ENCODE measurements at places on chromosomes 7 and 10.

- no peak for DNase-seq
Observed at GRCh38 chr7:2730846-2731770, 43.1 kb downstream of the AMZ1 start.

GRCh38 chr7:33351709-33352108 is 222.3 kb downstream of the BBS9 start:
- DNase-seq: no peak

GRCh38 chr7:102318482-102318971 is 31.9 kb downstream of the SH2B2 start:
- DNase-seq: no peak

DNA sequence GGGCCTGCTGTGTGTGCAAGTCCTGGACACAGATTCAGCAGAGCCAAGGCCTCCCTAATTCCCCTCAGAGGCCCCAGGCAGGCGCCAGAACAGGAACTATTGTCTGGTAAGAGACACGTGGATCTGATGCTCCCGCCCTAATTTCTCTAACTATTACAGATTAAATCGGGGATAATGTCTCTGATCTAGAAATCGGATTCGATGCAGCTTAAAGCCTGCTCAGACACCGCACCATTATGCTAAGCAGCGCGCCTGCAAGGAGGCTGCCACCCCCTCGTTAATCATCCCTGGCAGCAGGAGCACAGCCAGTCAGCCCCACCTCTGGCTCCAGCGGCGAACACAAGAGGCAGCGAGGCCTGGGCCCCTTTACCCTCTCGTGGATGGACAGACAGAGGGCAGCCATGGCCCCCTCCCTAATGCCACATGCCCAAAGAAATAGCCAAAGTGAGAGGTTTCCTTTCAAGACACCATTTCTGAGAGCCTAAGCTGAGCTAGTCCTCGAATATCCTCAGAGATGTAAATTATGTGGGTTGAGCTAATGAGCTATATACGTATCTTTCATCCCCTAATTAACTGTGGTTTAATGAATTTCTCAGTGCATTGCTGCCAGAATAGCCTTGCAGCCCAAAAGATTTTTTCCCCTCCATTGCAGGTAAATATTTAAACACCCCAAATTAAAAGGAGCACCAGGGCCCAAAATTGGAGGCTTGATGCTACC is 122.1 kb downstream of the GRID1 start:
- no peak for DNase-seq

DNA sequence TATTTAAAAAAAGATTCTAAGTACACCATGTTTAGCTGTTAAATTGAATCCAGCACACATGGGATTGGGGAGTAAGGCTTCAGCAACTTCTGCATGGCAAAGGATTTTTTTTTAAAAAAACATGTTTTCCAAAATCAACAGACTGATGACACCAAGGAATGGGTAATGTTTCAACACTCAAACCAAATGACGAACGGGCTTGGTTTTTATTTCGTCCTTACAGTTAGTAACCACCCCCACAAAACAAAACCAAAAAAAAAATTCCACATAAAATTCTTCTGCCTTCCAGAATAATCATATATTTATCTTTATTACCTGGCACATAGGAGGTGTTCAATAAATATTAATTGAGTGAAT is 45.7 kb downstream of the ICA1 start:
- no peak for DNase-seq

GRCh38 chr10:73480158-73480557 is 15.7 kb downstream of the PPP3CB start:
- DNase-seq: no peak

- DNase-seq: no peak
Observed at GRCh38 chr10:31623947-31624346, 304.7 kb downstream of the ARHGAP12 start.

GRCh38 chr7:27767374-27767773 is 27.4 kb downstream of the TAX1BP1 start:
- no peak for DNase-seq
